Dorsolateral prefrontal cortex (tissue), 122 donors: ENCODE measurements at places on chromosomes 2 and 18. TPM values are rescaled to one million over a fixed set of nuclear protein-coding genes. Genes with fewer than 3 reads are reported as not detected.

Gene ALKAL2
- 4.0 TPM for total RNA-seq

Gene AKAIN1
- 3.4 TPM for total RNA-seq

Gene OR6B2
- not detected for total RNA-seq

Gene INO80C
- 24.5 TPM for total RNA-seq

Gene C2orf78
- total RNA-seq = not detected

Gene TBC1D8
- 16.5 TPM for total RNA-seq

Gene POTEJ
- not detected for total RNA-seq

Gene MERTK
- 30.2 TPM for total RNA-seq

Gene SLC5A6
- 36.8 TPM for total RNA-seq

Gene C2orf72
- 62.1 TPM for total RNA-seq

Gene GPR155
- 35.0 TPM for total RNA-seq

Gene NT5C1B
- total RNA-seq = not detected

Gene RIT2
- total RNA-seq = 24.7 TPM

Gene MAL
- total RNA-seq = 92.5 TPM

Gene KHK
- total RNA-seq = 17.3 TPM

Gene SIX3
- 0.38 TPM for total RNA-seq

Gene PROM2
- total RNA-seq = 5.4 TPM

Gene AP1S3
- total RNA-seq = 6.3 TPM

Gene NYAP2
- total RNA-seq = 8.0 TPM

Gene CPO
- 1.7 TPM for total RNA-seq

Gene SERPINB13
- total RNA-seq = 0.65 TPM

Gene NPHP1
- total RNA-seq = 9.4 TPM

Gene APCDD1
- total RNA-seq = 51.0 TPM

Gene SLC5A7
- total RNA-seq = not detected

Gene B3GNT7
- 5.0 TPM for total RNA-seq

Gene PELI1
- 29.3 TPM for total RNA-seq

Gene INPP5D
- total RNA-seq = 27.8 TPM

Gene PARD6G
- total RNA-seq = 3.5 TPM

Gene DHRS9
- 0.83 TPM for total RNA-seq

Gene AMER3
- 37.8 TPM for total RNA-seq

Gene CHRNG
- total RNA-seq = not detected

Gene RTP5
- total RNA-seq = 18.9 TPM

Gene OSR1
- total RNA-seq = 0.28 TPM

Gene AQP12A
- not detected for total RNA-seq

Gene RFTN2
- 42.5 TPM for total RNA-seq

Gene CDH20
- total RNA-seq = 77.0 TPM

Gene SPR
- 22.3 TPM for total RNA-seq

Gene STK16
- total RNA-seq = 25.5 TPM

Gene HSPE1
- total RNA-seq = 67.3 TPM

Gene TEX44
- total RNA-seq = not detected

Gene VWC2L
- total RNA-seq = 9.6 TPM

Gene PRPF40A
- total RNA-seq = 49.1 TPM

Gene MDH1B
- 3.6 TPM for total RNA-seq

Gene SPATA3
- not detected for total RNA-seq

Gene CNPPD1
- total RNA-seq = 45.8 TPM

Gene SLC4A3
- 58.5 TPM for total RNA-seq
